ENCODE measurements at places on chromosomes 5 and 9. TPM values are rescaled to one million over a fixed set of nuclear protein-coding genes. Genes with fewer than 3 reads are reported as not detected.

DNA sequence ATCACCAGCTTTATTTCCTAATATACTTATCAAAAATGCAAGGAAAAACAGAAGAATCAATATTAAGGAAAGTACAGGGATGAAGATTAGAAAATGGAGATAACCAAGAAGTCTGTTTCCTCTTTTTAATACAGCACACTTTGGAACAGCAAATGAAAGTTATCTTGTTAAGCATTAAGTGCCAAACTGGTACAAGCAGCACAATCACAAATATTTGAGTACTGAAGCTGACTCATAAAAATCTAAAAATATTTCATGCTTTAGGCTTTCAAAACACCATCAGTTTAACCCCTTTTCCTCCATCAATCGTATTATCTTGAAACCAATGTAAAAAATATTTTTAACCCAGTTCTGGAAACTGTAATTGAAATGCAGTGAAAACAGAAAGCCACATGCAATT is 2.7 kb downstream of the FBXW11 start:
- DNase-seq, result no peak

- DNase-seq, result no peak
Measured at GRCh38 chr5:175021321-175021720, 296.9 kb downstream of the MSX2 start.

DNA sequence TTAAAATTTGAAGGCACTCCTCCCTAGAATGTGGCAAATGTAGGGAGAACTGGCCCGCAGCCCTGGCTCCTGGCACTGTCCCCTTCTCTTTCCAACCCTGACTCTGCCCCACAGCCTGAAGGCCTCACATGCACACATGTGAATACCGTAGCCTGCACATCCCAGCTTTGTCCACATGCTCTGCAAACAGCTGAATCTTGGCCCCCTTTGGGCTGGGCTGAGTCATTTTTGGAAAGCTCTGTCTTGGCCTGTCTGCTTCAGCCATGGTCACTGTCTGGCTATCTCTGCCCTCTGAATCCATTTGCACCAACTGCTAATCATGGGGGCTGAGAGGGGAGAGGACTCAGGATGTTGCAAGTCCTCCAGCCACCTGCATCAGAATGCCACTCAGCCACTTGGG is 22.1 kb upstream of the GALNT10 start:
- DNase-seq, result no peak

GRCh38 chr5:76849419-76850291 is at the start of gene S100Z:
S100Z (plus strand) TSS chr5:76850014; CDS start chr5:76875360, 25,346 bp downstream.
- DNase-seq, result no peak

- no peak for DNase-seq
Measured at GRCh38 chr9:124809741-124810500, 33.0 kb downstream of the OLFML2A start.

DNA sequence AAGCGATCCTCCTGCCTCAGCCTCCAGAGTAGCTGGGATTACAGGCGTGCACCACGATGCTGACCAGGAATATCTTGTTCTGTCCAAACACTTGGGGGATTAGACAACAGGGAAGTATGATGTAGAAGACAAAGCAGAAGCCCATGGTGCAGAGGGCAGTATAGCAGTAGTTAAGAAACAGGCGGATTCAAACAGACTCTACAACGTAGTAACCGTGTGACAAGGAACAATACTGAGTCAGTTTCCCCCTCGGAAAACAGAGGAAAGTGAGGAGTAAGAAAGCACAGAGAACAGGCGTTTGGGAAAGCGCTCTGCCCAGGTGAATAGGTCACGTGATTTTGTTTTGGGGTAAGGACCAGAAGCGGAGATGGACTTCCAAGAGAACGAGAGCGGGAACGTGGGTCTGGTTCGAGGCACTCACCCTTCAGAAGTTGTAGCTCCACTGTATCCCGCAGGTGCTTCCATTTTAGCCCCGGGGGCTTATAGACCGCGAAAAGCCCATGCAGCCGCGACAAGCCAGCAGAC is 306 bp downstream of the TRUB2 start:
- no peak for DNase-seq

GRCh38 chr9:112341730-112342129 is 8.3 kb upstream of the PTBP3 start:
- DNase-seq, result no peak

GRCh38 chr5:16957304-16958196 is 21.5 kb upstream of the MYO10 start:
- no peak for DNase-seq

- no peak for DNase-seq
Measured at GRCh38 chr9:88025411-88026117, 51.2 kb upstream of the CDK20 start.

DNA sequence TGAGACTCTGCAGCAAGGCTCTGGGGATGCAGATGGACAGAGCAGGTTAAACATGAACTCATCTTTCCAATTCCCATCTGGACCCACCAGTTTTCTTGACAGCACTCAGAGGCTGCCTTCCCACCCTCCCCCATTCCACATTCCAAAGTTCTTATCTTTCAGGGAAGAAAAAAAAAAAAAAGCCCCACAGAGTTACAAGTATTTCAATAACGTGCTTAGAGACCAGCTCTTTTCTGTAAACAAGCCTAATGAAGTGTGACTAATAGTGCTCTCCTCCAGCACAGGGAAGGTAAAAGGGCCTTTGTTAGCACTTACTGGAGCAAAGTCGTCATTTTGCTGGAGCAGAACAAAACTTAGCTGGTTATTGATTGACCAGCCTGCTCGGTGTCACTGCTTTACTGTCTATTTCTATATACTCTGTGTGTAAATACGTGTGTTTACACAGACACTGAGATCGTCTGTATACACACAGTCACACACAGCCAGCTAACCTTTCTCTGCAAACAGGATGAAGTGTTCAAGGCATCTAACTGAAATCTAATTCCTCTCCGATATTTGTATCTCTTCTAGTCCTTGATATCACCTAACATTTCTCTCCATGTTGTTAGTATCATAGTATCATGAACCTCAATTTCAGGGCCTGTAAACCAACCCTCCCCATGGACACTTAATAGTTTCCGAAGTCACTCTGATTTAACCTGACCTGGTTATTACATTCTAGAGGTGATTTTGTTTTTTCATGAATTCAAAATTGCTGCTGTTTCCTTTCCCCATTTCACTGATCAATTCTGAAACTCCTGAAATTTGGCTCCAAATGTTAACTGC is 84.9 kb downstream of the ZNF608 start:
- no peak for DNase-seq

DNA sequence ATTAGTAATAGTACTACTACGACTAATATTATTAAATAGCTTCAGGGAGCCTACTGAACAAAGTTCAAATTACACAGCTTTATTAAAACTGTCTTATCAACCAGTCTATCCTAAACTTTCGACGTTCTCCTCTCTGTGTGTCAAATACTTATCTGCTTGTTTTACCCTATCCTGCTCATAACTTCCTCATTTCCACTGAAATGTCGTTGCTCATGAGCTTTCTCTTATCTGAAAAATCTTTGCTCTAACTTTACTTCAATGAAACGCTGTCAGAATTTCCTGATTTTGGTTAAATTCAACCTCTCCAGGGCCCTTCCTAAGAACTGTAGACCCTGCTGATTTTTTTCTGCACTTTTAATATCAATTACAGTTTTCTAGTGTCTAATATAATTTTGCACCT is 1431.0 kb upstream of the WWC1 start:
- DNase-seq, result no peak

DNA sequence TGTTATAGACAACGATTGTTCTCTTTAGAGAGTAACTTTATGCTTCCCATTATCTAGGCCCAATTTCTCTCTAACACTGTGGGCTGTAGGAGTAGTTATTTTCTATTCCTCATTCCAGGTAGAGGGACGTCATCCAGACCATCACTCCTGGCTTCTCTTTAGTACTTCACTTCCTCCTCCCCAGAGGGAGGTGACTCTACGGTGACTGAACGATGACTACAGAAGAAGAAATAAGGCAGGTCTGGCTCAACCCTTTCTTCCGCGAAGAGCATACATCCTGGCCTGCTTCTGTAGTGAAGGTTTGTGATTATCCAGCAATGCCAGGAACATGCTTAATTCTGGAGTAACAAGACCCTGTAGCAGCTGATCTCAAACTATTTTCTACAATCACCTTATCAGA is 50.8 kb downstream of the HMGCR start:
- no peak for DNase-seq

- DNase-seq, result no peak
Measured at GRCh38 chr9:132071847-132072507, 7.7 kb downstream of the MED27 start.

DNA sequence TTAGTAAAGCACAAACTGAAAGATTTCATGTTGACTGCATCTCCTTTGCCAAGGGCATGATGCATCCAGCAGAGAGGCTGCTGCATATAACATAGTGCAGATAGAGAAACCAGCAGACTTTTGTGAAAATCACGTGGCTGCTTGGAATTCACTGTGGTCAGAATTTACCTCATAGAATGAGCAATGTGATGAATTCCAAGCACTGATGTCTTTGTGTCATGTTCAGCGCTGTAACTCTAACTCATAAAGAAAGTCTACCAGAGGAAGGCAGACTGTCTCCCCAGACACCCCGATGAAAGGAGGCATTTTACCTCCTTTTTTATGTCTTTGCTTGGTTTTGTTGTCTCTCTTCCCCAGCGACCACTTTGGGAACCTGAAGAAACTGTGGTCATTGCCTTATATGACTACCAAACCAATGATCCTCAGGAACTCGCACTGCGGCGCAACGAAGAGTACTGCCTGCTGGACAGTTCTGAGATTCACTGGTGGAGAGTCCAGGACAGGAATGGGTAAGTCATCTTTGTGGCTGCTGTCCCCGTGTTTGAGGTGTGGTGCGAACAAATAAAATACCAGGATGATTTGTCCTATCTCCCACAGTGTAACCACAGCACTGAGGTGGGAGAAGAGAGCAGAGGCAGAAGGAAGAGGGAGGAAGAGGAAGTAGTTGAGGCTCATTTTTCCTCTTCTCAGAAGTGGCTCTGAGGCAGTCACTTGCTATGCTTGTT is 42.0 kb downstream of the ITK start:
- no peak for DNase-seq

Gene ENTREP1
- polyA plus RNA-seq, result 6.0 TPM

Gene RACK1
- polyA plus RNA-seq, result 2,562 TPM

Gene RANBP3L
- polyA plus RNA-seq, result 8.7 TPM

Gene AK8
- polyA plus RNA-seq, result 5.0 TPM

Gene HEMGN
- 2.3 TPM for polyA plus RNA-seq
